GM19239 (cell line): ENCODE measurements at places on chromosomes 1 and 21.

DNA sequence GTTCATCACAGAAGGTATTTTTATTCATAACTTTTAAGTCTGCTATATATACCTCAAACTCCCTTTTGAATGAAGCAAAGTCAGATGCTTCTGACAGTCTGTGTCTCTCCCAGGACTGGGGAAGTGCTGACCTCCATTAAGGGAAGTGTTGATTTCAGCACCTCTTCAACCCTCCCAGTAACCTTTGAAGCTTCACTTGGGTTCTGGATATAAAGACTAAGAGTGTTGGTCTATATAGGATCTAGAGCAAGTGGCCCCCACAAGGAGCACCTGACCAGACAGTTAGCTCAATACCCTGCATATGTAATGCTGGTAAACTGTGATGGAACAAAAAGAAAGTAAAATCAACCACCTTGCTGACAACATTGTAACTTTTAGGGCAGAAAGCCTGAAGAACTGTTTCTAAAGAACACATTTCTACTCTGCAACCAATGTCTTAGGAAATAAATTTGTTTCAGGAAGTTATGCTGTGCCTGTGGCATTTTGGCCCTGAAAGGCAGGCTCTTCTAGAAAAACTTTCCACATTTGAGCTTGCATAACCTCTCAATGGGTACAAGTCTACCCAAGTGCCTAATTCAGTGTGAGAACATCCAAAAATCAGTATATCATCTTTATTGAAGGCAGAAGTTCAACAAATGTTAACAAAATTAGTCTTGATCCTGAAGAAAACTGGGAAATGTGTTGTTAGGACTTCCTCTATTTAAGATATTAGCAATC, 865 bp upstream of the PTPN22 start:
- DNase-seq, result no peak

DNA sequence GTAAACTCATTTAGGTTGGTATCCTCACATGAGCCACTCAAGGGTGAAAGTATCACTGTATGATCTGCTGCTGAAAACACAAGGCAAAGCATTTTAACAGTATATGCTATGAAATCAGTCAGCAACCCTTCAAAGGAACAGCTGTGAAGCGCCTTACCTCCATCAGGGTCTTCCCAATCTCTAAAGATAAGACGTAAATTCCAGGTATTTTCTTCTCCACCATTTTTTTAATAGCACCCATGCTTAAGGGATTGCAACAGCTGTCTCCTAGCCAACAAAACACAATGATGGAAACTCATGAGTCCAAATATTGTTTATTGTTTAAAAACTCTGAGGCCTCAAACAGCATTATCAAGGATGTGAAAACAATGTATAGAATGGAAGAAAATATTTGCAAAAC, 4.8 kb downstream of the PPT1 start:
- no peak for DNase-seq

GRCh38 chr1:84712276-84712874, 22.1 kb upstream of the SSX2IP start:
- no peak for DNase-seq

DNA sequence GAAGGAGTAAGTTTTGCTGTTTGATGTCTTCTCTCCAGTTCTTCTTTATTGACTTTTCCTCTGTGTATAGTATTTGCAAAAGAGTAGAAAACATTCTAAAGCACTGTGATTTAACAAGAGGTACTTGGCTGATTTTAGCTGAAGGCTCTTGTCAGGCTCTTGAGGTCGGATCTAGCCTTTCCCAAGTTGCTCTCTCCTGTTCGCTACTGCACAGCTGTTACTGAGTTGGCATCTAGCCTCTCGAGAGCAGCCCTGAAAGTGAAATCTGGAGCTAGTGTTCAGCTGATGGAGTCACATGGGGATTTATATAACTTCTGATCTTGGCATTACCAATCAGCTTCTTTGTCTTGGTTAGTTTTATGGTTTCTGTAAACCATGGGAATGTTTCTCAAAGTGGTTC, 193.1 kb downstream of the RYR2 start:
- no peak for DNase-seq

DNA sequence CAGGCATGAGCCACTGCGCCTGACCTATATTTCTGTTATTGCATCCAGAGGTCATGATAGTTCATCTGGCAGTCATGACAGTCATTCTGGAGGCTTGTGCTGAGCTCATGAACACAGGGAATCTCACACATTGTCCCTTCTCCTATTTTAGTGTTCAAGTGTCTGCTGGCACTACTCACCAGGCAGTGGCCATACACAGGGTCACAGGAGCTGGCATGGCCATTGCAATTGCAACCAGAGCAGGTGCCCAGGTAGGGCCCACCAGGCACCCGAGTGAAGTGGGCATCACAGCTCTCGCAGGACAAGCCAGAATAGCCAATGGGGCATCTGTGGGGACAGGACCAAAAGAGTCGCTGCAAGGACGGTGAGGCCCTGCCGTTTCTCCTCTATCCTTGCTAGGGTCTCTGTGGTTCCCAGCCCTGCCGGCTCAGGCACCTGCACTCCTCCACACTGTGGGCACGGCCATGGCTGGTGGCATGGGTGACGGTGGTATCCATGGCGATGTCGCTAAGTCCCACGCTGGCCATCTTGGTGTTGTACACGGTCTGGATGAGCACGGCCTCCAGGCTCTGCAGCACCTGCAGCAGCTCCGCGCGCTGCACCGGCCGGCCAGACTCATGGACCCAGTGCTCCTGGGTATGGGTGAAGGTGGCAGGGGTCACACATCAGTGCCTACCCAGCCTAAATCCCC, 57.0 kb downstream of the HSPG2 start:
- no peak for DNase-seq

- peak; percentile 55 for DNase-seq
These were observed 79.1 kb downstream of the NDUFS5 start for GRCh38 chr1:39105061-39105840.

DNA sequence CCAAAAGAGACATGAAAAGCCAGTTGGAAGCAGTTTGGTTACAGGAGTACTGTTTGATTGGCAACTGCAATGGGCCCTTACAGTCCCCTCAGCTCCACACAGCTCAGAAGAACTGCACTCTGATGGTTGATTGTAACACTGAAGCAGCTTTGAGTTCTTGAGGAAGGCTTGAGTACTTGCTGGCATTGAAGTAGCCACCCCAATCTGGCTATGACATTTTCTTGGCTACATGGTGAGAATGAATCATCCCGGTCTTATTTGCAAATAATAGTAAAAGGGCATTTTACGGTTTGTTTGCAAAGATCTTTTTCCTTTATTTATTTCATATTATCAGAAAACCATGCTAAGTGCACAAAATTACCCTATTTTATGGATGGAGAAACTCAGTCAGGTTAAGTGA, 159.7 kb upstream of the BEND5 start:
- DNase-seq, result no peak

DNA sequence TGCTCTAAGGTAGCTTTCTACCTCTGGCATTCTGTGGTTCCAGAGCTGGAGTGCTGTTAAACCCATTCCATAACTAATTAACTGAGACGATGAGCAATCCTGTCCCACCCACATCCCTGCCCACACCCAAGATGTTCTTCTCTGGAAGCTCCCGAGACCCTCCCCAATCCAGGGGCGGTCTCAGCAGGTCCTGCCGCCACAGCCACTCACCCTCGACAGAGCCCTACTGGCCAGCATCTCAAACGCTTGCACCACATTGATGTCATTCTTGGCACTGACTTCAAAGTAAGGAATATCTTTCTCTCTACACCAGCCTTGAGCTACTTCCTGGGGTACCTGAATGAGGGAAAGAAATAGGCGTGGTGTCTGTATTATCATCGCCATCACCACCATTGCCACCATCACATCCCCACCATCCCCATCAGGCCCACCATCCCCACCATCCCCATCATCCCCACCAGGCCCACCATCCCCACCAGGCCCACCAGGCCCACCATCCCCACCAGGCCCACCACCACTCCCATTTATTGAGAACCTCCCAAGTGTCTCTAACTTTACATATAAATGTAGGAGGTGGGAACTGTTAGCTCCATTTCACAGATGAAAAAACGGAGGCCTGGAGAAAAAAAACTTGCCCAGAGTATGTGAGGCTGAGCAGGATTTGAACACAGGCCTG, 17.7 kb downstream of the RAB7B start:
- no peak for DNase-seq

- DNase-seq, result no peak
These were observed 229.5 kb upstream of the USP24 start for GRCh38 chr1:55444667-55445066.

- DNase-seq, result no peak
These were observed 144.0 kb downstream of the KIF26B start for GRCh38 chr1:245298781-245299180.

- DNase-seq, result no peak
These were observed 28.4 kb downstream of the ZNF281 start for GRCh38 chr1:200381256-200381984.

DNA sequence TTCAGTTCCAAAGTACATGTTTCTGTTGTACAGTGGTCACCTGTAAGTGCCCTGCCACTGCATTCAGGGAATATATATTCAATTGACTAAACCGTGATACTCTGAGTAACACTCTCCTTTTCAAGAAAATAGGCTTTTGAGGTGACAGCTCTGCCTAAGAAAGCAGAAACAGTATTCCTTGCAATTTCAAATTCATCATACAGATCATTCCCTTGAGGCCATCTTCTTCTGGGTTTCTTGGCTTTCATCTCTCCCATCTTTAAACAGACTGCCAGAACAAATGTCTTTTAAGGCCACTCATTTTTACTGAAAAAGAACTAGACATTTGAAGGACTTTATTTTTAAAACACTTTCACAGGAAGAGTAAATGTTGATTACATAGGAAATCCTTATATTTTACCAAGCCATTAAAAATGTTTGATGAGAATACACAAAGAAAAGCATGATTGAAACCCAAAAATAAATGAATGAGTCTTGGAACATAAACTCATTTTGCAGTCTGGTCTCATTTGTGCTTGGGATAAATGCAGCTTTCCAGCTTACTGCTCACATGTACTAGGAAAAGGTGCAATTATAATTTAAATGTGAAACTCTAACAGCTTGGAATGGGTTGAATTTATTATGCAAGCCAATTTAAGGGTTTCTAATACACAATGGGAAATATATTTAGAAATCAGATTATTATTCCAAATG, 34.7 kb downstream of the PLPPR5 start:
- no peak for DNase-seq

DNA sequence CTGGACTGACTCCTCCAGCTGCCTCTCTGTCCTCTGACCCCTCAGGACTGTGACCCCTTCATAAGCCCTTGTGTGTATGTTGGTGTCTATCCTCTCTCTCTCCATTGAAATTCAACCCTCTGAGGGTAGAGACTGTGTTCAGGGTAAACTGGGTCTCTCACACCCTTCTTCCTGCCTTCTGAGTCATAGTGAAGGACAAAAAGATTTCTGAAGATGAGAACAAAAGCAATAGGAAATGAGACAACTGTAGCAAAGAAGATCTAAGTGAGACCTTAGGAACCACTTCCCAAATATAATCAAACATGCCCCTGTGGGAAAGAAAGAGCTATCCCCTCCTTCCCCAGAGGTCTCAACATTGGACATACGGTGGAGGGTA, 16.9 kb downstream of the NUAK2 start:
- no peak for DNase-seq

- no peak for DNase-seq
These were observed 53.9 kb upstream of the RBM15 start for GRCh38 chr1:110285316-110285715.

GRCh38 chr1:182304218-182304617, 87.4 kb downstream of the GLUL start:
- no peak for DNase-seq

DNA sequence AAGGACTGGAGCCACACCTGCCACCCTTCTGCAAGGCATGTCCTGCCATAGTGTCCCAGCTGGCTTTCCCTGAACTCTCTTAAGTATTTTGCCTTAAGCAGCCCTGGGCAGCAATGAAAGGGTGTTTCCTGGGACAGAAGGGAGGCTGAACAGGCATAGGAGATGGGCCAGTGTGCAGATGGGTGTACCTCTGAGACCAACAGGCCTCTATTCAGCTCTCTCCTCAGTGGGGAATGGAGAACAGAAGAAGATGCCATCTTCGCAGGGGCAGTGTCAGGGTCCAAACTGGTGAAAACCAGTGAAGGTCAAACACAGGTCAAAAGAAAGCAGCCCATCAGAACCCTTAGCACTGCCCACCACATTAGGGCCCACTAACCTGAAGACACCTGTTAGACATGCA, 53.2 kb downstream of the FAM78B start:
- no peak for DNase-seq

GRCh38 chr1:14970115-14970798, 183.3 kb upstream of the TMEM51 start:
- no peak for DNase-seq

- no peak for DNase-seq
These were observed 38.7 kb downstream of the BTBD8 start for GRCh38 chr1:92118826-92119225.

- DNase-seq, result no peak
These were observed 3.6 kb downstream of the KCNN3 start for GRCh38 chr1:154866257-154867063.

DNA sequence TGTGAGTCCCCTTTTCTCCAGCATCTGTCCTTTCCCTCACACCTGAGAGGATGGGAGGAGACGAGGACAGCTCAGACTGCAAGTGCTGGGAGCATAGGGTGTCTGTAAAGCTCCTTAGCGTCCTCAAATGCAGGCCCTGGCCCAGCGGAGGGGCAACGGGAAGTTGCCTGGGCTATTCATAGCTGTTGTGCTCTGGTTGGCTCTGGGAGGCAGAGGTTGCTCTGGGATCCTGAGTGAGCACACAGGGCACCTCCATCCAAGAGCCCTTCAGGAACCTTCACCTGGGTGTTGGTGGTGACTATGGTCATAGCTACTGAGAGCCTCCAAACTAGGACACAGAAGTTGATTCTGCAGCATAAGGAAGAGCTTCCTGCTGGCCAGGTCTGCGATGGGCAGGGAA, 2.6 kb downstream of the PADI1 start:
- no peak for DNase-seq

GRCh38 chr21:29677326-29677725, 262.5 kb downstream of the GRIK1 start:
- DNase-seq, result no peak

DNA sequence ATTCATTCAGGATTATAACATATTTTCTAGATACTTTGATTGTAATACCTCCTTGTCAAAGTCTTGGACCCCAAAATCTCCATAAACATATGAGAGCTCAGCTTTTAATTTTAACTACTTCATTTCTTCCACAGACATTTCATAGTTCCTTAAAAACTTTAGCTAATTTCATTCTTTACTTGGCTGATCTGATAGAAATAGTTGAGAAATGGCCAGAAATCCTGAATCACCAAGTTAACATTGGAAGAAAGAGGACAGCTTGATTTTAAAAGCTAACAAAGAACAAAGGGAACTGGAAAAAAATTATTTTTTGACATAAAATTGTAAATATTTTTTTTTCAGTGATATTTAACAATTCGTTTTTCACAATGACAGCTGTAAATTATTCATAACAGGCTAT, 216.5 kb downstream of the NTNG1 start:
- DNase-seq, result no peak

DNA sequence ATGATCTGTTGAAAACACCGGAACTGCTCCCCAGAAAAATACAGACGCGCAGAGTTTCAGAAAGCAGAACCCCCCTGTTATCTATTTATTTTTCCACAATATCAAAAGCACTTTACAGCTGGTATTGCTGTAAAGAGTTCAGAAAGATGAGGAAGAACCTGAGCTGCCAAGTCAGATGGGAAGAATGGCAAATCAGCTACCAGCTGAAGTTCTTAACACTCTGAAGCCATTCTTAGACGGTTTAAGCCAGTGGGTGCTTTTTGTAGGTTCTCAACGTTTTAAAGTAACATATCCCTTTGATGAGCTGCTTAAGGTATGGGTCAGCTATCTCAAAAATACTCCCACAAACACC, 714 bp upstream of the AKIRIN1 start:
- no peak for DNase-seq

GRCh38 chr1:35707601-35708440, 10.9 kb downstream of the C1orf216 start:
- DNase-seq, result peak; percentile 41

GRCh38 chr1:160219062-160219929, 14.1 kb downstream of the PEA15 start:
- no peak for DNase-seq
